ENCODE measurements at places on chromosomes 6 and 20.

DNA sequence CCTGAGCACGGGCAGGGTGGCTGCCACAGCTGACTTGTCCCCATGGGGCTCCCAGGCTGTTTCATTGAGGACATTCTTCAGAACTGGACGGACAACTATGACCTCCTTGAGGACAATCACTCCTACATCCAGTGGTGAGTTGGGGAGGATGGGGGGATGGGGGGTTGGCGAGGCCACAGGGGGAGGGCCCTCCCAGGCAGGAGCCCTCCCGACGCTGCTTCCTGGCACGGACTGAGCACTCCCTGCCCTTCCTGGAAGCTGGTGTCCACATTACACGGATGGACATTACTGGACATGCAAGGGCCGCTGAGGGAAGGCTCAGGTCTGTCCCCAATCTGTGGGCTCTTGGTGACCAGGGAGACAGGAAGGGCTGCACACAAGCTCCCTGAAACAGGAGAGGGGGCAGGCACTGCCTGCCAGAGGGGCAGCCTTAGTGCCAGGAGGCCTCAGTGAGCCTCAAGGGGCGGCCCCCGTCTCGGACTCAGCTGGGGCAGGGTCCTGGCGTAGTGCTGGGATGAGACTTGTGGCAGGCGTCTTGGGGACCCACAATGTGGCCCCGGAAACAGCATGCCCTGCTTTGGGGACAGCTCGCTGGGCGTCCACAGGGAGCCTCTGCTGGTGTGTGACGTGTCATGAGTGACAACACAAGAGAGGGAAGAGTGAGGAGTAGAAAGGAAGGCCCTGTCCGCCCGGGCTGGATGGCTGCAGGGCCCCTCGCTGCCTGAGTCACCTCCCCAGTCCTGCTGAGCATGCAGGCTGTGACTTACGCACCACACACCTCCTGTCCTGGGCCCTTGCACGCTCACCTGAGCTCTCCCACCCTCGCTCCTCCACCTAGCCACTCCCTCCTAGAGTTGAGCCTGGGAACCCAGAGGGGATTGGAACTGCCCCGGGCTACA lies 5.1 kb downstream of the OGFR start:
- no peak for DNase-seq

DNA sequence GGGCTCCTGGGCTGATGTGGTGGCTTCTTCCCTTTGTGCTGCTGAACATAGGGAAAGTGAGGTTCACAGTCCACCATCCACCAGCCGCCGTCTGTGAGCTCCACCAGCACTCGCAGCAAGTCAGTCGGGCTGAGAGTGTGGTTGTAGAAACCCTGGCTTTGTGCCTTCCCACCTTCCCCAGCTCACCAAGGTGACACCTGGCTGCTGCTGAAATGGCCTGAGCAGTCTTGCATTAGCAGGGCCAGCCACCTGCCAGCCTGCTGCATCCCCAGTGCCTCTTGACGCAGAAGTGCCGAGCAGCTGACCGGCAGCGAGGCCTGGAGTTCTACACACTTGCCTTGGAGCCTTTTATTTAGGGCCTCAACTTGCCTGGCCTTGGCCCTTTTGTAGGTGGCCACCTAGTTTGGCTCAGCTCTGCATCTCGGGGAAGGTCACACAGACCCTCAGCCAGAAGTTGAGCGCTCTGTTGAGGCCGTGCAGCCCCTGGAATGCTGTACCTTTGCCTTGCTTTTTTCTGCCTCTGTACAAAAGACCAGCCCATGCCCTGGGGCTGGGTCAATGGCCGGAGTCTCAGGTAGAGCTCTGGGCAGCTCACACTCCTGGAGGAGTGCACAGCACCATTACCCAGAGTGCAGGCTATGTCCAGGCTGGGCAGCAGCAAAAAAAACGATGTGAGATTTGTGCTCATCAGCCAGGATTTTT lies 76.5 kb downstream of the PTPN1 start:
- DNase-seq, result no peak

GRCh38 chr6:82910395-82910794 lies 155.2 kb downstream of the UBE3D start:
- no peak for DNase-seq

GRCh38 chr6:52388790-52389189 lies 26.8 kb downstream of the PAQR8 start:
- DNase-seq, result no peak

- no peak for DNase-seq
These were observed 10.5 kb upstream of the TOP1 start for GRCh38 chr20:41018153-41018552.

- no peak for DNase-seq
These were observed 10.7 kb downstream of the SPATA2 start for GRCh38 chr20:49904440-49905214.

DNA sequence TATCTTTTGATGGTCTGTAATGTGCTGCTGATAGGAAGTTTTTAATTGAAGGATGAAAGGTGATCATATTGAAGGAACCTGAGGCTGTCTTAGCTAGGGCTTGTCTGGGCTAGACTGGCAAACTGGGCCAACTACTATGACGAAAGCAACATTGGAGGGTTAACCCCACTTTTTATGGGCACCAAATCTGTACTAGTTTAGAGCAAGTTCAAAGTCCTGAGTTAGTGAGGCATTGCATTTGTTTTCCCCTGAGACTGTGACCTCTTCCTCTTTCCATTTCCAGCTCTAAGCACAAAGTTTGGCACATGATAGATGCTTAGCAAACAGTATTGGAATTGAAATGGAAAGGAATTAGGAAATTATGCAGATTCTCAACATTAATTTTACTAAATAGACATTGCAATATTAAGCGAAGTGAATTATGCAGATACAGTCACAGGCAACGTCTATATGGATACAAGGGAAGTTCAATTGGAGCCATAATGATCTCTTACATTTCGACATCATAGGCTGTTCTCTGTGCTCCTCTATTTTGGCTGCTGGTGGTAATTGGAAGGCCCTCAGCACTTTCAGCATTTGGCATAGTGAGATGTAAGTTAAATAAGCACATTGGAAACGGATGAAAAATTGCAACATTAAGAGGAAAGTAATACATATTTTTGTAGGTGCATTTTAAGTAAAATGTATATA lies 22.2 kb downstream of the CEP57L1 start:
- DNase-seq, result no peak

DNA sequence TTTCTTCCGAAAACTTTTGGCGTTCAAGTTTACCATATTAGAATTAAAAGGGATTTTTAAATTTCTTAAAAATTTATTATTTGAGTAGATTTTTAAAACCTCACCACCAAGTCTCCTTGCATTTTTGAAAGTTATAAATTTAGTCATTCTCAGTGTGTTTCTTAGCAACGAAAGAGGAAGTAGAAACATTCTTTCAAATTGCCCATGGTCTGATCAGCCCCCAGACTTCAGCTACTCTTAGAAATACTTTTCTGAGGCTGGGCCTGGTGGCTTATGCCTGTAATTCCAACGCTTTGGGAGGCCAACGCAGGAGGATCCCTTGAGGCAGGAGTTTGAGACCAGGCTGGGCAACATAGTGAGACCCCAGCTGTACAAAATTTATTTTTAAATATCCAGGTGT lies 15.1 kb upstream of the RTF2 start:
- no peak for DNase-seq

GRCh38 chr6:71114544-71114943 lies 157.7 kb upstream of the B3GAT2 start:
- no peak for DNase-seq

DNA sequence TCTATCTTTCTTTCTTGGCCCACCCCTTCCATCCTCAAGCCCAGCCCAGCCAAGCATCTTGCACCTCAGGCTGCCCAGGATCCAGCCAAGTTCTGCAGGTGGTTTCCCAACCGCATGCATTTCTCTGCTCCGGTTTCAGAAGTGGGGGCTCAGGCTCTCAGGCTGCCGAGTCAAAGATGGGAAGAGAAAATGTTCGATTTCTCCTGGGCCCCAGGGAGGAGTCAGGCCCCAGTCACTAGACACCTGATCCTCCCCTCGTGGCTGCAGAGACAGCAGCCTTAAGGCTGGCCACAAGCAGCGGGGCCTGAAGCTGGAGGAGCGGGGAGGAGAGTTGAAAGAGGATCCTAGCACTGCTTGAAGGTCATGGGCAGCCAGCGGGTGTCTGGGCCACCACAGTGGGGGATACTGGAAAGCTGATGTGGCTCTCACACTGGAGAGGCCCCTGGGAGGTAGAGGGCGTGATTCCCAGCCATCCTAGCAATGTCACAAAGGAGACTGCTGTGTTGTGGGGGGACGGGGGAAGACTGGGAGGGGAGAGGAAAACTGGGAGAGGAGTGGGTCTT lies 42.2 kb upstream of the ZFAND3 start:
- DNase-seq, result no peak

DNA sequence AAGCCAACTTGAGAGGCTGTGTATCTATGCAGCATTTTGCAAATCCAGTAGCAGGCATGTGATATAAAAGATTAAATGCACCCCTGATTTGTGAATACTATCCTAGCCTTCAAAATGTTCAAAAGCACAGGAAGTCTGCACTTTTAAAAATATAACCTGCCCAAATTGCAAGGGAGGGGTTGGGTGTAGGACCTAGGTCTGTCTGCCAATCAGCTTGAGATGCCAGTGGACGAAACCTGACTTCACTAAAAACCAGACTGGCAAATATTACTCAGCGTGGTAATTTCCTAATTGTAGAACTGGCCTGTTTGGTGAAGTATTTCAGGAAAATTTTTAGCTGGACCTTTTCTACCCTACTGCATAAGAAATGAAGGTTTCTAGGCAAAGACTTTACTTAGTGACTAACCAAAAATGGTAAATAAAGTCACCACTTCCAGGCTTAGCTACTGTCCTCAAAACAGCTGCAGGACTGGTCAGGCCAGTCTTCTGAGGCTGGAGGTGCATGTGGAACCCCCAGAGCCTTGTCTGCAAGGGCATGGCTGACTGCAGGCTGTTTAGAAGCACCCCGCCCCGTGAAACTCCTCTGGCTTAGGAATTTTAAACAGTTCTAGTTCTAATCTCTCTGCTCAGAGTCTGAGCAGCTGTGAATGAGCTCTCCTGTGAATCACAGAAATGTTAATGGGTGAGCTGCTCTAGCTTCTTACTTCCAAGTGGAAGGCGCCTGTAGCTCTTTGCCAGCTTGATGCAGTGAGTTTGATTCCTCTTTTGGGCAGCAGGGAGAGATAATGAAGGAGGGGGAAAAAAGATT lies 104.4 kb upstream of the ESR1 start:
- no peak for DNase-seq

DNA sequence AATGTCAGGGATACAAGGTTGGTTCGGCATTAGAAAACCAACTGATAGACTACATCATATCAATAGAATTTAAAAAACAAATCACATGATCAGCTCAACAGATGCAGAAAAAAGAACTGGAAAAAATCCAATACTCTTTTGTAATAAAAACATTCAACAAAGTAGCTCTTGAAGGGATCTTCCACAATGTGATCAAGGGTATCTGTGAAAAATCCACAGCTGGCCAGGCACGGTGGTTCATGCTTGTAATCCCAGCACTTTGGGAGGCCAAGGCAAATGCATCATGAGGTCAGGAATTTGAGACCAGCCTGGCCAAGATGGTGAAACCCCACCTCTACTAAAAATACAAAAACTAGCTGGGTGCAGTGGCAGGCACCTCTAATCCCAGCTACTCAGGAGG lies 63.1 kb downstream of the ASCC3 start:
- DNase-seq, result no peak

DNA sequence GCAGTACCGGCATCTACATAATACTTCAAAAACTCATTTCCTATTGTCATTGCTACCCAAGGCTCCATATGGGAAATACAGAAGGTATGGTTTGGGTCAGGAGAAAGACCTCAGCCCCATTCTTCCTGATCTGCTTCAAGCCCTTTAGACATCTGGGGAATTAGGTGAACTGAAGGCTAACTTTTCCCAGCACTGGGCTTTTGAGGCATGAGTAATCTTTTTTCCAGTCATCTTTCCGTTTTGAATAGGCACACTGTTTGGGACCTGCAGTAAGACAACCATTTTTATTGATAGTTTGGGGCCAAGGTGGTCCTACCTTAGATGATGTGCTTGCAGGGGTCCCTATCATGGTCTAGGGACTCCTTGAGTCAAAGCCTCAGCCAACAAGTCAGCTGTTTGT lies 198.4 kb downstream of the HAO1 start:
- DNase-seq, result no peak

DNA sequence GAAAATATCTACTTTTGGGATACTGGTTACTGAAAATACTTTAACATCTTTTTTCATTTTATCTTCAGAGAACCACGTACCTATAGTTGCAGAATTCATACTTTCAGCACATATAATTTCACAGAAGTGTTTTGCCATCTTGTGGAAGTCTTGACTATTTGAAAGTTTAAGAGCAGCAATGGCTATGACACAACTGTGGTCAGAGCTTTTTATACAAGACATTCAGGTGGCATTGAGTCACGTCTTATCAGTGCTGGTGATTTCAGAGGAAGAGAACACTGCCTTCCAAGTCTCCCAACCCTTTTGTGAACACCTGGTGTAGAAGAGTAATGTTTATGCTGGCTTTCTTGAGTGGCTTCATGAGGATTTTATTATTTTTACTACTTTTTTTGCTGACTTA lies 171.6 kb downstream of the ARID1B start:
- no peak for DNase-seq

DNA sequence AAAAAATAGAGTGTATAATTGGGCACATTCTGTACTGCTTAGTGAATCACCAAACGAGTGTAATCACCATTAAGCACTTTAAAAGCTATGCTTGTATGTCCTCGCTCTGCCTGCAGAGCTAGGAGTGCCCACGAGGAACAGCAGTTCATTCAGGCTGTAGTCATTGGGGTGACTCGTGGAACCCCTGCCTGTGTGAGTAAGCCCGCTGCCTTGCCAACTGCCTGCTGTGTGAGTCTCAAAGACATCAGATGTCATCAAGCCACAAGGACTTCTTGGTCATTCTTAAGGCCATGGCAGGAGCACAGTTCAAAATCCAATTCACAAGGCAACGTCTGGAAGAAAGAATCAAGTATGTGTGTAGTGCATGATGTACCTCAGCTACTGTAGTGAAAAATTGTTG lies 60.4 kb downstream of the FOXO3 start:
- DNase-seq, result no peak

GRCh38 chr6:129141499-129141898 lies 258.6 kb downstream of the LAMA2 start:
- DNase-seq, result no peak

DNA sequence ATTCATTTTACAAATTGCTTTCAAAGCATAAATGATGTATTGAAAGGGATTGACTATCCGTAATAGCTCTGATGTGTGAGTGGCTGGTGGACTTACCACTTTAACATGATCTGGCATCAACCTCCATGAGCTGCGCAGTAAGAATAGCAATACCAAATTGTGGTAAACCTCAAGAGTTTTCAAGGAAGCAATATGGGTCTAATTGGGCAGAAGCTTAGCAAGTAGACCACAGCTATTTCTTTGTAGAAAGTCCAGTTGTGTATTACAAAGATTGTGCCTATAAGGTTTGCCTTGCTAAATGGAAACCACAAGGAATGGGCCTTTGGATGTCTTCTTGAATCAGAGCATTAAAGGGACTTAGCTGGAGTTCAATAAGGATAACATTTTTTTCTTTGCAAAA lies 736.6 kb downstream of the KIF16B start:
- DNase-seq, result no peak

- DNase-seq, result no peak
These were observed 40.5 kb upstream of the LRRC1 start for GRCh38 chr6:53754330-53754729.

GRCh38 chr6:168122521-168122920 lies 43.5 kb upstream of the FRMD1 start:
- DNase-seq, result no peak

GRCh38 chr6:28726569-28727309 lies 197.0 kb downstream of the TRIM27 start:
- DNase-seq, result no peak

GRCh38 chr20:39961637-39962244 lies 727.3 kb downstream of the MAFB start:
- no peak for DNase-seq

- no peak for DNase-seq
These were observed 78.0 kb upstream of the MPC1 start for GRCh38 chr6:166460473-166461437.

- no peak for DNase-seq
These were observed 434.7 kb upstream of the SOX4 start for GRCh38 chr6:21158873-21159272.
